ENCODE measurements at places on chromosomes 2 and 18.

- DNase-seq = no peak
These were observed 45.3 kb downstream of the ZC3H15 start for GRCh38 chr2:186531257-186531775.

DNA sequence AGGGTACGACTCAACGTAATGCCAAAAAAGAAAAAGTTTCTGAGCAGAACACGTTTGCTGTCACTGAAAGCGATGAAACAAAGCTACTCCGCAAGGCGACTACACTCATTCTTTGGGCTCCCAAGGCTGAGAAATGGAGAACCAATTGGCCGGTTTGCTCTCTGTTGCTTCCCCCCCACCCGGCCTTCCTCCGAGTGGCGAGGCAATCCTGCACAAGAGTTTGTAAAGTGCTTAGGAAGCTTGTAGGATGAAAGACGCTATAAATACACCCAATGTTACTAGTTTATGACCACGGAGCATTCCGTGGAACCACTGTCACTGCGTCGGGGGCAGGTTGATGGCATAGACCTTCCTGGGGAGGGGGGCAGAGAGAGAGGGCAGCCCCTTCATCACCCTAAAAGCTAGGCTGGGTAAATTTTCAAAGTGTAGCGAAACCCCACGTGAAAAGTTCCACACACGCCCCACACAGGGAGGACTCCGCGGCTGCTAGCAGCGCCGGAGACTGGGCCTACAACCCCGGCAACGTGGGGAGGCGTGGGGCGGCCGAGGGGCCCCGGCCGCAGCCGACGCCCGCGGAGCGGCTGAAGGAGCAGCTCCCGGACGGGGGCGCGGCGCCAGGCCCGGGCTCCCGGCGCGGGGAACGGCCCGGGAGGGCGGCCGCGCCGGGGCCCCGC lies 915 bp downstream of the CUL3 start:
- no peak for DNase-seq

- DNase-seq = no peak
These were observed 6.9 kb downstream of the CD8A start for GRCh38 chr2:86783615-86784339.

- DNase-seq = no peak
These were observed 24.1 kb downstream of the EIF2AK3 start for GRCh38 chr2:88603146-88603545.

DNA sequence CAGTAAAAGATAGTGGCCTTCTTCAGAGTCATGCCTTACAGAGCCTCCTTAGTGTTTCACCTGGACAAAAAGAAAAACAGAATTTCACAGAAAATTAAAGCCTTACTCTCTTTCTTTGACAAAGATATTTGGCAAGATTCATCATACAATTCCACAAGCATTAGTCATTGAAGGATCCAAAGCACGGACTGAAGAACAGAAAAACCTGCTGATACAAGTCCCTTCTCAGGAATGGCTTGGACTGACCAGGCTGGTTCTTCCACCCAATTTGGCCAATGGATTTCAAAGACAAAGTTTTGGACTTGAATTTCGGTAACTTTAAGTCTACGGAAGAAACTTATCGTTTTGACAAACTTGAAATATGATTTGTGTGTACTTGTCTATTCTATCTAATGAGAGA lies 39.1 kb upstream of the GALNT3 start:
- DNase-seq = no peak

GRCh38 chr2:54787755-54788366 lies 64.4 kb downstream of the EML6 start:
- no peak for DNase-seq

DNA sequence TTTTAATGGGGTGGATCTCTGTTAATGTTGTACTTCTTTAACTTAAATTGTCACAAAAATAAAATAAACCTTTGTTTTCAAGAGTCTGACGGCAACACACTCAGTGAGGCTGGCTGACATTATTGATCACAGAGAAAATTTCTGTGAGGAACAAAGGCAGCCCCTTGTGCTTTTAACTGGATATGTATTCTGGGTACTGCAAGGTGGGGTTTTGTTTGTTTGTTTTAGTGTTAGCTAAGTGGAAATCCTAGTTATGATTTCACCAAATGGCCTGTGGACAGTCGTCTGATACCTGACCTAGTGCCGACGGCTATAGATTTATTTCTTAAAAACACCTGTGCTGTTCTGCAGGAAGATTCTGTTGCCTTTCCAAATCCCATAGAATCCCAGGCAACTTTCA lies 1329.5 kb upstream of the ZEB2 start:
- DNase-seq = no peak

DNA sequence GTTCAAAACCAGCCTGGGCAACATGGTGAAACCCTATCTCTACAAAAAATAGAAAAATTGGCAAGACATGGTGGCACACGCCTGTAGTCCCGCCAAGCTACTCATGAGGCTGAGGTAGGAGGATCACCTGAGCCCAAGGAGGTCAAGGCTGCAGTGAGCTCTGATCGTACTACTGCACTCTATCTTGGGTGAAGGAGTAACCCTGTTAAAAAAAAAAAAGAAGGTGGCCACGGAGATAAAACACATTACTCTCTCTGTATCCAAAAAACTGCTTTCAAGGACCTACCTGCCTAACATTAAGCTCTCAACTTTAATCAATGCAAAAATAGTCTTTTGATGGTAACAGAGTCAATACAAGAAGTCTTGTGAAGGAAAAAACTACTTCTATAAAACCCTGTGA lies 57.3 kb downstream of the BAZ2B start:
- no peak for DNase-seq
